RCC 7860 (cell line): ENCODE measurements at places on chromosomes 1 and 21.

DNA sequence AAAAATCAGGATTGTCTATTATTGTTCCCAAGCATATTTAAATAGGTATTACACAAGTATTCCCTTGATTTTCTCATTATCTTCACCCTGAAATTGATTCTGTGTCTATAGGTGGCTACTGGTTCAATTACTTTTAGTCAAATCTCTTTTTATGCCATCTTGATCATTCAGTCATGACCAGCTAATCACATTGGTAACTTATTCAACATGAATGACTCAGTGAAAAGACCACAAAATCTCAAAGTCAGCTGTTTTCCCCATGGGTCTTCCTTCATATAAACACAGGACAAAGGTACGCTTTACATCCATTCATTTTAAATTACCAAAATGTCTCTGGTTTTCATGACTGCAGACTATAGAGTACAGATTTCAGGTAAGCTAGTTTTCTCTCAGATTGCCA, 23.7 kb upstream of the NRIP1 start:
- peak; percentile 22 for DNase-seq

- peak; percentile 95 for DNase-seq
Observed at GRCh38 chr1:152162792-152163463, 3.9 kb upstream of the RPTN start.

GRCh38 chr1:209305221-209305954, 278.1 kb upstream of the CAMK1G start:
- no peak for DNase-seq

DNA sequence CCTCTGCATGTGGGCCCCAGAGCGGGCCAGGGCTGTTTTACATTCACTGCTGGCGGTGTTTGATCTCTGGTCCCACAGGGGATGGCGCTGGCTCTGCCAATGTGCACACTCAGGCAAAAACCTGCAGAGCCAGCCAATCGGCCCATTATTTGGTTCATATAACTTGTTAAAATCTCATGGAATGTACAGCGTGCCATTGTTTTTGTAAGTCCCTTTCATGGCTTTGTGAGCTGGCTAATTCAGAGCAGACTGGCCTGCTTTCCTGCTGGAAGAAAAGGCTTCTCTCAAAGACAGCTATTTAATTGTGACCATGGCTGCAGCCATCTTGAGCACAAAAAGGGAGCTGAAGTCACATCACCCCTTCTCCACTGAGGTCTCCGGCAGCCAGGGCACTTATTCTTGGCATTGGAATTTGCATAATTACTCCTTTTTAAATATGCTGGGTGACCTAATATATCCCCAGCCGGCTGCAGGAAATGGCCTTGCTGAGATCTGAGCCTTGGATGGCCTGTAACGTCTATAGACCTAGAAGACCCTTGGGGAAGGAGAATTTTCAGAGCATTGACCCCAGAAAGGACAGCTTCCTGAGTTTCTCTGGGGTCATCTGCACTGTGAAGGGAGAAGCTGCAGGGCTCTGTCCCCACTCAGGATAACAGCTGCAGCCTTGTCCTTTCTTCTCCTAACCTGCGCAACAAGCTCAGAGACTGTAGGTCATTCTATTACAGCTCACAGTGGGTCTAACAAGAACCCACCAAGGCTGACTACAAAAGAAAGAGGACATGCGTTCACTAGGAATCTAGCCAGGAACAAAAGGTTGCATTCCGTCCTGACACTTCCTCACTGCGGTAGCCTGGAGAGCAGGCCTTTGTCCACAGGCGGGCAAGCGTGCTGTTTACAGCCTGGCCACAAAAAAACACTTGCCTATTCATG, 45.8 kb downstream of the BCAR3 start:
- DNase-seq, result no peak

DNA sequence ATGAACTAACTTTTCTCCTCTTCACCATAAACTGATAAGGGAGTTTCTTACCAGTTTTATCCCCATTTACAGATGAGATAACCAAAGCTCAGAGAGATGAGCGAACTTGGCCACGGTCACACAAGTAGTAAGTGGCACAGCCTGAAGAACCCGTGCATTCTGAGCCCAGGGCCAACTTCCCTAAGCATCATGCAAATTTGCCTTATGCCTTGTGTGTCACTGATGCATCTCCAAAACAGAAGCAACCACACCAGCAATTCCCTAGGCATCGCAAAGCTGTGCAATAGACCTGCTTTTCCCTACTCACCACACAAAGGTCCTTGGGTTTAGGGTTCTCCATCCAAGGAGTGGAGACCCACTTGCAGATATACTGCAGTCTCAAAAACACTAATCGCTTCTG, 304.5 kb upstream of the KAZN start:
- no peak for DNase-seq

DNA sequence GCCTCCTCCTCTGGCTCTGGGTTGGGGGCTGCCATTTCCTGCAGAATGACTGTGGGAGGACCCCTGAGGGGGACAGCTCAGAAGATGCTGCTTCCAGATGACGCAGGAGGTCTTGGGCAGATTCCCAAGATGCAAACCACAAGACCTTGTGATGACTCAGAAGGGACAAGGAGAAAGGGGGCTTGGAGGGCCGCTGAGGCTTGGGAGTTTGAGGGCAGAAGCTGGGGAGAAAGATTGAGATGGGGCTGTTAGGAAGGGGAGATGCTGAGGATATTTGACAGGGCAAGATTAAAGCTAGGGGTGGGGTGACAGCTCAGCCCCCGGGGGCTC, 7.5 kb downstream of the PTPRU start:
- DNase-seq, result peak; percentile 21

DNA sequence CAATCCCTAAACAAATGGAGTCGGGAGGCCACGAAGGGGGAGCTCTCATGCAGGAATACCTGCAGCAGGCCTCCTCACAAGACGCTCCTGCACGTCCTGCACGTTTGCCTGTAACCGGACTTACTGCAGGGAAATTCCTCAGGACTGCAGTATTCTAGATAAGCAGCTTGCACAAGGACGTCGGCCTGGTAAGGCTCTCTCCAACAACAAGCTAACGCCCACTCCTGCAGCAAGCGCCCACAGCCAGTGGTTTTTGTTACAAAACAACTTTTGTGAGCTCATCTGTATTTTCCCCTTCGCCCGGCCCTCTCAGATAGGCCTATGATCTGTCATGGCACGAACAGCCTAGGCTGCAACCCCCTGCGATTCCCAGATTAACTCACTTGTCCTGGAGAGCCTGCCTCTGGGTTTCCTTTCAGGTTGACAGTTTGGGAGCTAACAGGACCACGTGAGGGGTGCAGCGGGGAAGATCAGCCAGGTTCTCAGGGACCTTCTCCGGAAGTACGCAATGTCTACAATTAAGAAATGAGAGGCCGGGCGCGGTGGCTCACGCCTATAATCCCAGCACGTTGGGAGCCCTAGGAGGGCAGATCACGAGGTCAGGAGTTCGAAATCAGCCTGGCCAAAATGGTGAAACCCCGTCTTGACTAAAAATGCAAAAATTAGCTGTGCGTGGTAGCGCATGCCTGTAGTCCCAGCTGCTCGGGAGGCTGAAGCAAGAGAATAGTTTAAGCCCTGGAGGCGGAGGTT, 921 bp upstream of the MIB2 start:
- DNase-seq, result peak; percentile 9

GRCh38 chr21:41894511-41894910, 15.4 kb upstream of the PRDM15 start:
- DNase-seq, result no peak

GRCh38 chr21:42666023-42666747, 12.8 kb downstream of the PDE9A start:
- DNase-seq, result no peak

DNA sequence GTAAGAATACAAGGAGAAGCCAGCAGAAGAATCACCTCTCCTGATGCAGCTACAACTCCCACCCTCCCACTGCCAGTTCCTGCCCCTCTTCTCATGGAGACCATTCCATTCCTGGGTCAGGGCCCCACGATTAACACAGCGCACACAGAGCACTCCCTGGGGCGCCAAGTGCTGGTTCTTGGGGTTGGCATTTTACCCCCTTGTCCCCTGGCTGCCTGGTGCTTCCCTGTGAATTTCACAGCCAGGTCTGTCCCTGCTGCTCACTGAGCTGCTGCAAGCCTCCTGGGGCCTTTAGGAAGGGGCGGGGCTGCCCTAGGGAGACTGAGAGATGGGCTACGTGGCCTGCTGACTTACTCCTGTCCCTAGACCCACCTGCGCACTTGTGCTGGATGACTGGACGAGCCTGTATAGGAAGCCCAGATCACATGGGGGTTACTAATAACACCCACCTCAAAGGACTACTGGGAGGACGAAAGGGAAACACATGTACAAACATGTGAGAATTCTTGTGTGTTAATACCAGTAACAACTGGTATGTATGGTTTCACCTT, 4.8 kb downstream of the ZNF672 start:
- no peak for DNase-seq

DNA sequence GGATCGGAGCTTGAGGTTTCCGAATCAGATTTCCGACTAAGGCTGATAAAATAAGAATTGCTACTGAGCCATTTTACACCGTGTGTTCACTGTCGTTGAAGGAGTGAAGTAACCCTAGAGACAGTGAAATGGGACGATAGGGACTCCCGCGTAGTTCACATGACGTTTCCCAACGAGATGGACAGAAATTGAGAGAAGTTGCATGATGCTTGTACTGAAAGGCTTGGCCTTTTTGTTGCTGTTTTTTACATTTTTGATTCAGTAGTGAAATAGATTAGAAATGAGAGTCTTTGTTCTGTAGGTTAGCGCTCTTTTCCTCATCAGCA, 1.2 kb downstream of the KHDRBS1 start:
- DNase-seq, result no peak

DNA sequence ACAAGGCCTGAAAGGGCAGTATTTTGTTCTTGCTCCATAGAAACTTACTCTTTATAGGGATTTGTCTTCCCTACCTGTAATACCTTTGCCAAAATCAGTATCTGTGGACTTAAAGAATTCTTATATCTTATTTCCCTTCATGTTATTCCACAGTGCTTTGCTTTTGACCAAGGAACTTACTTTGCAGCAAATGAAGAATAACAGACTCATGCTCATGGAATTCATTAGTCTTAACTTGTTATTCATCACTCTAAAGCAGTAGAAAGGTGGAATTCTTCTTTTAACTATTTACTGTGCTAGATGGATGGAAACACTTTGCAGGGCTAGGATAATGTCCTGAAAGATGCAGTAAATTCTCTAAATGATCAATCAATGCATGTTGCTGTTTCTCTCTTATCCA, 45.9 kb downstream of the DUSP10 start:
- no peak for DNase-seq

DNA sequence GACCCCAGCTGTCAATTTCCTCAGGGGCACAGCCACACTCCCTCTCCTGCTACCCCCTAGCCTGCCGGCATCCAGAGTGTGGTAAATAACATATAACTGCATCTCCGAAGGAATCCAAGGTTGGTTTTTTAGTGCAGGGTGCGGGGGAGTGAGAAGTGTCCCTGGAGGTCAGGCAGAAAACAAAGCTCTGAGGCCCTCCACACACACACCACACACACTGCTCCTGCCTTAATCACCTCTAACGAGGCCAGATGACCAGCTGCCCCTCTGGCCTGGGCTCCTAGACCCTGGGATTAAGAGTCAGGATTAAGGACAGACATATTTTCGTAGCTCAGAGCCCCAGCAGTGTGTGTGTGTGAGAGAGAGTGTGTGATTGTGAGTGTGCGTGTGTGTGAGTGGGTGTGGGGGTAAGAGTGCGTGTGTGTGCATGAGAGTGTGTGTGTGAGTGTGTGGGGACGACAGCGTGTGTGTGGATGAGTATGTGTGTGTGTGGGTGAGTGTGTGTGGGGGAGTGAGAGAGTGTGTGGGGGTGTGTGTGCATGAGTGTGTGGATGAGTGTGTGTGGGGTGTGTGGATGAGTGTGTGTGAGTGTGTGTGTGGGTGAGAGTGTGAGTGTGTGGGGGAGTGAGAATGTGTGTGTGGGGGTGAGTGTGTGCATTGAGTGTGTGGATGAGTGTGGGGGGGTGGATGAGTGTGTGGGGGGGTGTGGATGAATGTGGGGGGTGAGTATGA, 14.6 kb downstream of the SDC3 start:
- DNase-seq, result no peak

- DNase-seq, result no peak
Observed at GRCh38 chr1:189131576-189131975, 1346.1 kb downstream of the BRINP3 start.

- DNase-seq, result peak; percentile 40
Observed at GRCh38 chr1:185644531-185644930, 89.7 kb upstream of the HMCN1 start.

DNA sequence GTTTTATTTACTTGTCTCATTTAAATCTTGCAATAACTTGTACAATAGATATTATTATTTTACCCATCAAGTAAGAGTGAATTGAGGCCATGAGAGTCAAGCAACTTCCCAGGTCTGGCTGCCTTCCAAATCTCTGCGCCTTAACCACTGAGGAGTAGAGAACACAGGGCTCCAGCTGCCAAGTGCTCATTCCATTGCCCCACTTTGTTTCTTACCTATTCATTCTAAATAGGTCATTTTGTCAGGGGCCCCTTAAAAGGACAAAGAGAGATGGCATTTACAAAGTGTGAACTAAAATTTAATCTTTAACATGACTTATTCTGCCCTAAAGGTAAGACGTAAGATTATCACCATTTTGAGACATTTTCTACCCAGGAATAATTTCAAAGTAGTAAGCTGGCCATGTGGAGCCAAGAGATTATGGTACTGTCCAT, 3.5 kb downstream of the PPP1R15B start:
- DNase-seq, result peak; percentile 42

DNA sequence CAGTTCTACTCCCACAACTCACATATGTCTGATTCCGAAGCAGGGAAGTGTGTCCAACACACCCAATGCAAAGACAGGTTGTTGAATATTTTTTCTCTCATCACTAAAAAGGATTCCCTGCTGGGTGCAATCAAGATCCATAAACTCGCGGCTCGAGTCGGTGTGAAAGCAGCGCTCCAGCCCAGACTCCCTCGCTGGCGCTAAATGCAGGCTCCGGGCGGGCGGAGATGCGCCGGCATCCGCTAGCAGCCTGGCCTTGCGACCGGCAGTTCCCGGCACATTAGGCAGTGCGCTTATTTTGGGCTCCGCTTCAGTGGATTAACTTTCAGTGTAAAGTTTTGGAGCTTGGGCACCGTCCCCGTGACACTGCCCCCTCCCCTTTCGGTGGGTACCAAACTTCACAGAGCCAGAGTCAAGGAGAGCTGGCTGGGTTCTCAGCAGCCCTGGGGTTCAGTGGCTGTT, 87.7 kb upstream of the POU3F1 start:
- no peak for DNase-seq
